ENCODE measurements at places on chromosomes 12 and 14.

GRCh38 chr14:52254086-52254485 is 13.4 kb upstream of the PTGDR start:
- no peak for DNase-seq

GRCh38 chr14:104650981-104651875 is 38.2 kb upstream of the INF2 start:
- no peak for DNase-seq

DNA sequence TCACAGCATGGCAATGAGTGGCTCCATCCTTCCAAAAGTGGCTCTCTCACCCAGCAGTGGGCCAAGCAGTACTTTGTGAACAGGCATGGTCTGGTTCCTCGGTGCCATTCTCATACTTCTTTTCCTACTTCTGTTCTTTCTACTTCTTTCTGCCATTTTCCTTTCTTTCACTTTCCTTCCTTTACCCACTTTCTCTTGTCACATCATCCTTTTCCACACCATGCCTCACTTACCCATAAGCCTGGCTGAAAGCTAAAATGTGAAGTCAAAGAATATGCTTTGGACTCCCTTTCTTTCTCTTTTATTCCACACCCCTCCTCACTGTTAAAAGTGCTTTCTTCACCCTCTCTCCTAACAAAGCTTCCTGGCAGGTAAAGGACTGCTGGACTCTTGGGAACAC is 57.0 kb downstream of the PTHLH start:
- DNase-seq: no peak

DNA sequence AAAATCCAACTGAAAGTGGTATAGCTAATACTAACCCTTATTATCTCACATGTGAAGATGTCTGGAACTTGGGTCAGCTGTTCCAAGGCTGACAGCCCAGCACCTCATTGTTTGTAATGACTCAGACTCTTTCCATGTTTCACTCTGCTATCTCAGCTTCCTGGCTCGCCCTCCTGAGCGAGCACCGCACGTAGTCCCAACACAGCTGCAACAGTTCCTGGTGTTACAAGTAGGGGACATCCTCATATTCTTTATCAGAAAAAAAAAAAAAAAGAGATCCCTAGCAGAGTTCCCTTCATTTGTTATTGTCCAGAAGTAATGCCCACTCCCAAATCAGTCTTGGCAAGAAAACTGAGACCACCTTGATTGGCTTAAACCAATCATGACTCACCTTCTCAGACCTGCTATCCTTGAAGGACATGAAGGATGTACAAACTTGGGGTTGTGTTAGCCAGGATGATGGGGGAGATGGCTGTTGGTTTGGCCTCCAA is 92.5 kb downstream of the ADCK1 start:
- no peak for DNase-seq

- no peak for DNase-seq
Observed at GRCh38 chr12:95582230-95583058, 31.2 kb upstream of the USP44 start.

DNA sequence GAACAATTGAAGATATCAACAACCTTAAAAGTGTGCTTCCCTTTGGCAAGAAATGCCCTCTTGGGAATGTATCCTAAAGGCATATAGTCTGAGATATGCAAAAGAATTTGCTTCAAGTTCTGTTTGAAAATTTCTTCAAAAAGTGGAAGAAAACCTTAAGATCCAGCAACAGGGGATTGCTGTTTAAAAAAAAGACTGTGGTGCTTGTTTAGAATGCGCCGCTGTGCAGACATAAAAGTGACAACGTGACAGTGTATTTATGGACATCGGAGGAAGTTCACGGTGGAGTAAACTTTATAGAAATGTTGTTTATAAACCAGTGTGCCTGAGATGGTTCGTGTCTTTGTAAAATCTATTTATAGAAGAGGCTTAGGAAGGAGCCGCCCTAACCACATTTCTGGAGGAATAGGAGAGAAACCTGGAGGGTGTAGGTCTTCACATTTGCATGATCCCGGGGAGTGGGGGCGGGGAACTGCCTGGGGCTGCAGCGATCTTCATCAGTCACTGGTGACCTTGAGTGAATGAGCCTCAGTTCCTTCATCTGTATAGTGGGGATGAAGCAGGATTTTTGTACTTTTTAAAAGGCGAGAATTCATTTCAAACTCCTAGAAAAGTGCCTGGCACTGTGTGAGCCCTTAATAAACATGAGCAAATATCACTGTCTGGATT is 27.5 kb downstream of the ADGRD1 start:
- DNase-seq: no peak

DNA sequence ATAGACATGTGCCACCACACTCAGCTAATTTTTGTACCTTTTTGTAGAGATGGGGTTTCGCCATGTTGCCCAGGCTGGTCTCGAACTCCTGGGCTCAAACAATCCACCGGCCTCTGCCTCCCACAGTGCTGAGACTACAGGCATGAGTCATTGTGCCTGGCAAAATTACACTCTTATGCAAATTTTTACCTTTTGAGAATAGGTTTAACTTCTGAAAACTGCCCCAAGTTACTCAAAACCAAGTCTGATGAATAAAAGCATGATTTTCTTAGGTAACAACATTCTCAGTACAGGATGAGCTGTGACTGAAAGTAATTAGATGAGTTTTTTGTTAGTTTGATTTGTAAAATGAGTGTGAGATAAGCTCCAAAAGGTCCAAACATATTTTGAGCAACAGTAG is 166.0 kb downstream of the RPS29 start:
- DNase-seq: no peak
